ENCODE measurements at places on chromosomes 5 and 9.

- no peak for DNase-seq
These were observed 82.8 kb upstream of the SPATA31C2 start for GRCh38 chr9:88221105-88221504.

DNA sequence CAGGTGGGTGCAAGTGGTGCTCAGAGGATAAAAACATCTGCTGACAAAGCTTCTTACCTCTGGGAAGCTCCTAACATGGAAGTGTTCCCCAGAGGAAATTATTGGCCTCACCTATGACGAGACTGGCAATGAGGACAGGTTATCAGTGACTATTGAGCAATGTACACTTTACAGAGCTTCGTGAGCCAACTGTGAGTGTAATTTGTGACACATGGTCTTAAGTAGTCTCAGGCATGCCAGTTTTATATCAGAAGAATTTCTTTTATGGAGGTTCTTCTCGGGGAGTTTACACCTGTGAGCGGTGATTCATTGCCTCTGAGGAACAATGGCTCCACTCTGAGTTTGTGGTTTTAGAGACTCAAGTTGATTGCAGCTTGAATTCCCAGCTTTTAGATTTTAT, 11.3 kb downstream of the ANKDD1B start:
- DNase-seq: peak; percentile 92

DNA sequence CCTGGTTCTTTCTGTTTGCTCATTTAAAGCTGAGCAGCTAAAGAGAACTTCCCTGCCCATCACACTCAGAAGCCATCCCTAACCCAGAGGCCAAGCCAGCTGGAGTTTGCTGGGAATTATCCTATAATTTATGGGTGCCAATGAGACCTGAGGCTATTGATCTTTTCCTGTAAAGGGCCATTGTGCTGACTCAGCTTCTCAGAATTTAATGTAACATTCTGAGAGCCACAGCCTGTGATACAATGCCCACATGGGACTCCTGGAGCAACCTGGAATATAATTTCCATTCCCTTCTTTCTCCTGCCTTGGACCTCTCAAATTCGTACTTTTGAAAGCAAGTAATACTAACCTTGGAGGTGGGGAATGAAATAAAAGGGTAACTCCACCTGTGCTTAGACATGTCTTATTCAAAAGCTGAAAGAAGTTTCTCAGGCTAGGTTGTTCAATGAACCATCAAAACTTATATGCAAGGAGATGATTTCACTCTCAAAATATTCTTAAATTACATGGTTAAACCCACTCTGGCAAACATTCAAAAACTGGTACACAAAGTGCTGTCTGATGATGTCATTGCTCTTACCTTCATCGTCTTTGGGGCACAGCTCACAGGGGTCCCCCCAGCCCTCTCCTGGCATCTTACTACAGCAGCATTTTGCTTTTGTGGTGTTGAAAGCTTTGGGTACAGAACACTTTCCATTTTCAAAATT, 206.7 kb downstream of the SLC12A2 start:
- DNase-seq: peak; percentile 43

GRCh38 chr5:111834926-111835599, 78.1 kb upstream of the NREP start:
- no peak for DNase-seq

DNA sequence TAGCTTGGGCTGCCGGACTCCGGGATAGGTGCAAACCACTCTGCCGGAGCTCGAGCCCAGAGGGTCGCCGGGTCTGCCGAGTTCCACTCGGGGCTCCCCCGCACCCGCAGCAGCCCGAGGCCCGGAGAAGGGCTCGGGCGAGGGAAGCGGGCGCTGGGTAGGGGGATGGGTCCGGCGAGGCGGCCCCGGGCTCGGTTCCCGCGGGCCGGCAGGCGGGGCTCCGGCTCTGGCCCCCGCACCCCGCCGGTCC, 507 bp downstream of the RICTOR start:
- DNase-seq: peak; percentile 85

- DNase-seq: no peak
These were observed 320.7 kb downstream of the ASTN2 start for GRCh38 chr9:117093891-117094844.

GRCh38 chr9:130599625-130600024, 20.2 kb downstream of the FUBP3 start:
- no peak for DNase-seq

DNA sequence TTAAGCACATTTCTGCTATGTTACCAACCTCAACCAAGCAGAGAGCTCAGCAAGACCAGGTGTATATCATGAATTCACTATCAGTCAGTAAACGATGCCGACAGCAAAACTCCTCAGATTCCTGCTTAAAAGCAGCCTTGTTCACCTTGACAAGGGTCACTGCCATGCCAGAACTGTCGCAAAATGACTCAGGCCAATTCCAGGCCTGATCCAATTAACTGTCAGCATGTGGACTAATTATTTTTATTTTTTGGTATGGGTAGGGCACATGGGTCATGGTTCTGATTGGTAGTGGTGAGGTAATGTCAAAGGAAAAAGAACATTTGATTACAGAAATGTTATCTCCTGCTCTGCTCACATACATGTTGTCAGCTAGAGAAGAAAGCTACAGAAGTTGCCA, 214.2 kb upstream of the OTULINL start:
- DNase-seq: no peak

- DNase-seq: no peak
These were observed 27.2 kb downstream of the C9orf152 start for GRCh38 chr9:110180511-110181434.

DNA sequence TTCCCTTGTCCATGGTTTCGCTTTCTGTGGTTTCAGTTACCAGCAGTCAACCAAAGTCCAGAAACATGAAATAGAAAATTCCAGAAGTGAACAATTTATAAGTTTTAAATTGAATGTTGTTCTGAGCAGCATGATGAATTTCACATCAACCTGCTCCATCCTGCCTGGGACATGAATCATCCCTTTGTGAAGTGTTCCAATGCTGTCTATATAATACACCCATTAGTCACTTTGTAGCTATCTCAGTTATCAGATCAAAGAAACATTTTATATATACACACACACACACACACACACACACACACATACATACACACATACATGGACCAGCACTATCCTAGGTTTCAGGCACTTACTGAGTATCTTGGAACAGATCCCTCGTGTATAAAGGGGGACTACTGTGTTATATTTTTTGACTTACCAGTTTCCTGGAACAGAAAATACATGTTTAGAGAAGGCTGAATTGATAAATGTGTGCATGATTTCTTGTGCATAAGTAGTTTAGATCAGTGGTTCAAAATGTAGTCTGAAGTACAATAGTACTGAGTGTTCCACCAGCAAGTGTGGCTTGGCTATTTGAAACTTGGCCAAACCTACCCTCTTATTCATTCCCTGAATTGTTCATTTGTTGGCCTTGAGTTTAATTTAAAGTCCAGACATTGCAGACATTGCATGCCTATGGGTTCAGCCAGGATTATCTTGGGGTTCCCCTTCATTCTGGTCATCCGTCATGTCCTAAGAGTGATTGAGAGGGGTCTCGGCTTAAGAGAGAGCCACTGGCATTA, 510.0 kb downstream of the GADD45G start:
- no peak for DNase-seq

DNA sequence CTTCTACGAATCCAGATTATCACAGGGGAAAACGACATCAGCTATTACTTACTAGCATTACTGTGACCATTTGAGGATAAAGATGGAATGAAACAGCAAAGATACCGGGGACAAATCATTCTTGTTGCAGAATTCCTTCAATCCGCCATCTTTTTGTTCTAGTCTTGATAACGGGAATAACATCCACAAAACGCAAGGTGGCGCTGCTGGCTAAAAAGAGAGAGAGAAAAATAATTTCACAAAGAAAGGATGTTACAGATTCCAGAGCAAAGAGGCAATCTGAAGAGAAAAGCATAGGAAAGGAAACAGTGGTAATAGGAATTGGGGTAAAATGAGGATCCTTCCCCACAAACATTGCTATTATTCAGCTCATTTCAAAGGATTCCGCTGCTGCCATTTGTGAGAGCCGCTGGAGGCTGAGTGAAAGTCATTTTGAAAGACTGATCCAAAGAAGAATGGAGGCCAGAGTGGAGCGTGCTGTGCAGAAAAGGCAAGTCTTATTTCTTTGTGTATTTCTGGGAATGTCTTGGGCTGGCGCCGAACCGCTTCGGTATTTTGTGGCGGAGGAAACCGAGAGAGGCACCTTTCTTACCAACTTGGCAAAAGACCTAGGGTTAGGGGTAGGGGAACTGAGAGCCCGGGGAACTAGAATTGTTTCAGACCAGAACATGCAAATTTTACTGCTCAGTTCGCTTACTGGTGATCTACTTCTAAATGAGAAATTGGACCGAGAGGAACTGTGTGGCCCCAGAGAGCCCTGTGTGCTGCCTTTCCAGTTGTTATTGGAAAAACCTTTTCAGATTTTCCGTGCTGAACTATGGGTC, at the start of gene PCDHB7:
Gene PCDHB7, plus strand, starts transcription at position 264 of the 824 bp plus-strand sequence. Its CDS starts 192 bp downstream, at position 456.
- DNase-seq: no peak

GRCh38 chr9:128167209-128167608, 7.1 kb downstream of the BBLN start:
- no peak for DNase-seq

Measured in NCI-H1417 (cell line).